ENCODE measurements at places on chromosomes 7 and 10.

GRCh38 chr10:100036850-100037249, 27.1 kb upstream of the DNMBP start:
- DNase-seq: no peak

GRCh38 chr10:81953420-81953819, 78.4 kb downstream of the NRG3 start:
- DNase-seq: no peak

DNA sequence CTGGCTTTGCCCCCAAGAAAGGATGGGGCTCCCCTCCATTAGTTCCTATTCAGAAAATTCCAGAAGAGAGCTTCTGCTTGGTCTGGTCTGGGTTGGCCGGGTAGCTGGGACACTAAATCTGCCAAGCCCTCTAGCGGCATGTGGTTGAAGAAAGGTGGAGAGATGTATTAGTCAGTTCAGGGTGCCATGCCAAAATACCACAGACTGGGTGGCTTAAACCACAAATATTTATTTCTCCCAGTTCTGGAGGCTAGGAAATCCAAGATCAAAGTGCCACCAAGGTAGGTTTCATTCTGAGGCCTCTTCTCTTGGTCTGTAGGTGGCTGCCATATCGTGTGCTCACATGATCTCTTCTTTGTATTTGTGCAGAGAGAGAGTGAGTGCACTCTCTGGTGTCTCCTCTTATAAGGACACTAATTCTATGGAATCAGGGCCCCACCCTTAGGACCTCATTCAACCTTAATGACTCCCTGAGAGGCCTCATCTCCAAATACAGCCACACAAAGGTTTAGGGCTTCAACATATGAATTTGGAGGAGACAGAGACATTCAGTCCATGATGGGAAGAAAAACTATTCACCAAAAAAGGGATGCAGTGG, 38.7 kb upstream of the MTPAP start:
- no peak for DNase-seq

- no peak for DNase-seq
These were observed 245.0 kb downstream of the MGMT start for GRCh38 chr10:129712000-129712399.

DNA sequence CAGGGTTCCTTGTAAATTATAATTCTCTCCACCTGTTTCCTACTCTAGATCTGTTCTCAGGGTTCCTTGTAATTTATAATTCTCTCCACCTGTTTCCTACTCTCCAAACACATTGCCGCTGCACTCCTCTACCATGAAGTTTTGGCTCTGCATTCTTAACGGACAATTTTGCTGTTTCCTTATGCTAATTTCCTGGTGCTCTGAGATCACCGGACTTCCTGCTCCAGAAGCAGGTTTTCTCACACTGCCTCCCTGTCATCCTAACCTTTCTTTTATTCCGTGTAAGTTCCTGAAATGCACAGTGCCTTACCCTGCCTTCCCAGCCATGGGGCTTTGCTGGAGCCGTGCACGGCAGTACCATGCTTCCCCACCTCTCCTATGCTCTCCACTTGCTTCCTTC, 256.8 kb downstream of the PLXNA4 start:
- DNase-seq: no peak

- DNase-seq: no peak
These were observed 6.9 kb downstream of the ARMC3 start for GRCh38 chr10:22934726-22935125.

- peak; percentile 40 for DNase-seq
These were observed 1.4 kb upstream of the CUX1 start for GRCh38 chr7:101815826-101816594.

- DNase-seq: no peak
These were observed 175.2 kb upstream of the PPP2R2D start for GRCh38 chr10:131725581-131726069.

DNA sequence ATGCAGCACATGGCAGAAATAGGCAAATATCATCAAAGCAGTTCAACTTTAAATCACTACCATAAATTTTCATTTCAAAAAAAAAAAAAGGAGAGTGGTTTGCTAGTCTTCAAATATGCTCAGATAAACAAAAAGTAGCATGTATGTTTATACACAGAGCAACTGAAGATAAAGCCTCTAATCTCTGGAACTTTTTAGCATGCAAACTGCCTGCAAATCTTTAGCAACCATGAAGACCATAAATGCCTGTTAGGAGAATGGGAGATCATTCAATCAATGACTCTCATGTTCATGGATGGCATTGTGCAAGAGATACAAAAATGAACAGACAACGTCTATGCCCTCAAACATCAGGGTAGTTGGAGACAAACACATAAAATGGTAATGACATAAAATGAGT, 57.3 kb downstream of the ORC5 start:
- no peak for DNase-seq

DNA sequence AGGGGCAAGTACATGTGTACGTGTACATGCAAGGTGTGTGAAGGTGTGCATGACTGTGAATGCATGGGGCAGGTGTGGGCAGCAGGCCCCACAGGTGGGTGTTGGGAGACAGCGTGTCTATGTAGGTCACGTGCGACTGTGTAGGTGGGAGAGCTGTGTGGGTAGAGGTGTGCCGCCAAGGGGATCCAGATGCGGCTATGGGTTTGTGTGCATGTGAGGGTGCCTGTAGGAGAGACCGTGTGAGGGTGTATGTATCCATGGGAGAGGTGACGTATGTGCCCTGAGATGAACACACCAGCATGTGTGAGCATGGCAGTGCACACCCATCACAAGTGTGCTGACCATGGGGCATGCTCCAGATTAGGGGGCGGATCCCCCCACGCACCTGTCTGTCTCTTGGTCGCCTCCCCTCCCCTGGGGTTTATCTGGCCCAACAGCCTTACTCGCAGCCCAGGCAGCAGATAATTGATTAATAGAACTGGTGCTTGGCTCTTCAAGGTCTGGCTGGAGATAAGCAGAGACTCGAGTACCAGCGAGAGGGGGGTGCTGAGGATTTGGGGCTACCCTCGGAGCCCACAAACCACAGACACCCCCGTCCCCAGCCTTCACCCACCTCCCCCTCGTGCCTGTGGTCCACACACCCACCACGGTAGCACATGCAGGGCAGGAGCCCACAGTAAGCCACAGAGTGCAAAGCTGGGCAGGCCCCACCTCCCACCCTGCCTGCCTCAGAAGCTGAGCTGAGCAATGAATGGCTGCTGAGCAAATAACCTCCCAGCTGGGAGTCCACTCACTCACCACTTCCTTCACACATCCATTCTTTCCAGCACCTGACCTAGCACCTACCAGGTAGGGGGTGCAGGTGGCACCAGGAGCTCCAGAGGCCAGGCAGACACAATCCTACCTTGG, 41.4 kb upstream of the ZMIZ1 start:
- DNase-seq: no peak

GRCh38 chr10:69479240-69480067, 28.2 kb downstream of the TSPAN15 start:
- no peak for DNase-seq

DNA sequence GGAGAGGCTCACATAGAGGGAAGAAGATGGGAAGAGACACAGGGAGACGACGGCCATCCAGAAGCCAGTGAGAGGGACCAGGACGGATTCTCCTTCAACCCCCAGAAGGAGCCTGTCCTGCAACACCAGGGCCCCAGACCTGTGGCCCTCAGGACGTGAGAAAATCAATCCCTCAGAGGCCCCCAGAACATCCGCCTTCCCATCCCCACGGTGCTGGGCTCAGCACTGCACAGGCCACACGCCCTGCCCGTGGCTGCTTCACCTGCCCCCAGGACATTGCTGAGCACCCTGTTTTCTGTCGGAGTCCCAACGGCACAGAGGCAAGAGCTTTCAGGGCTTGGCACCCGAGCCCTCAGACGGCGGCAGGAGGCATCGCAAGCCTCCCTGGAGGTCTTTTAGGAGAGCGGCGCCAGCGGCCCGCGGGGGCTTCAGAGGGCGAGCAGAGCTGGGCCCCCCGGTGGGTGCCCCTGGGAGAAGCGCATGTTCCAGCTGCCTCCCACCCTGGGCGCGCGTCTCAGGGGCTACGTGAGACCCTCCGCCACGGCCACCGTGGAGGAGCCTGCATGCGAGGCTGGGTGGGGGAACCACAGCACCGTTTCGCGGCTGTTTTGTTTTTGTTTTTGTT, 42.8 kb downstream of the PDGFA start:
- DNase-seq: no peak

DNA sequence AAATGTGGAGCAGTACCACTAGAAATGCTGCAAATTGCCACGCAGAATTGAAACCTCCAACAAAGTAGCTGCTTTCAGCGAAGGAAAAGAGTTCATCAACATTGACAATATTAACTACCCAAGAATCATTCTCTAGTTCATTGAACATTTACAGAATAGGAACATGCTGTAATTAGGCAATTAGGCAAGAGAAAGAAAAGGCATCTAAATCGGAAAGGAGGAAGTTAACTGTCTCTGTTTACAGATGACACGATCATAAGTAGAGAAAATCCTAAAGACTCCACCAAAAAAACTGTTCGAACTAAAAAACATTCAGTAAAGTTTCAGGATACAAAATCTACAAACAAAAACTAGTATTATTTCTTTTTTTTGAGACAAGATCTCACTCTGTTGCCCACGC, 8.9 kb upstream of the PKD1L1 start:
- DNase-seq: no peak
